NCI-H1417 treated with DMSO at 0.1 percent for 48 hours (cell line): ENCODE measurements at places on chromosomes 11 and 22.

- DNase-seq: no peak
These were observed 108.1 kb downstream of the TSPAN18 start for GRCh38 chr11:44834846-44835245.

DNA sequence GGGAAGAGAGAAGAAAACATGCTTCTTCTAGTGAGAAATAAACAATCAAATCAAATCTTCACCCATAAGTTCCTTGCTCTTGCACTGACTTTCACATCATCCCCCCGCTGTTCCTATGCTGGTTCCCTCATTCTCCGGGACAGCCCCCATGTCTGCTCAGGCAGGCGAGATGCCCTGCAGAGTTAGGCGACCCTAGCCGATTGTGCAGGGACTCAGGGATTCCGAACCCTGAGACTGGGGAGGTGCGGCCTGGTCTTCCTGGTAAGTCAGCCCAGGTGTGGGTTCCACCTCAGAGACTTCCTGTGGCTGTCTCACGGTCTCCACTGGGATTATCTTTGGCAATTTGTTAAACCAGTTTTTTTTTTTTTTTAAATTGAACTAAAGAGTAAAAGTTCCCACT lies 6.6 kb downstream of the TTC38 start:
- no peak for DNase-seq

DNA sequence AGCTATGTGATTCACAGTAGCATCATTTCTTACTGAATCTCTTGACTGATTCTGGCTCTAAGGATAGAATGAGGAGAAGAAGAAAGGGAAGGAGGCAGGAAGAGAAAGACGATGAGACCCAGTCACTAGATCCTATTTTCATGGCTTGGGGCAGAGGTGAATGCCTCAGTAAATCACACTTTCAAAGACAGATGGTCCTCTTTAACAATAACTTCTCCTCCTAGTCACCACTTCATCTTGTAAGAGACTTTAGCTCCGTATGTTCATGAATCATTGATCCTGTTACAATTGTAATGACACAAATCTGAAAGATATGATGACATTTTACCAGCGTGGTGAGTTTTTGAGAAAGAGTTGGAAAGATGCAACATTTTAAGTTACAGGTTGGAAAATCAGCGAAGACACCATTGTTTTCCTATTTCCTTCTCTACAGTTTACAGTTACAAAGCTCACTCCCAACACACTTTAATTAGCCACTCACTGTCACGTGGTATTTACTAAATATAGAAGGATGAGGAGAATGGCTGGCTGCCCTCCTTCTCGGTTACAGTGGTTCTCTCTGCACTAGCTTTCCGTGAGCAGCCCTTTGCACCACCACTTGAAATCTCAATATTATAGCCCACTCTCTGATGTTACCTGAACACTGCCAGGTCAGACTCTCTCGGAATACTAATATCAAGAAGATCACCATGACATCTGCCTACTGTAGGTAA lies 205.8 kb downstream of the CADM1 start:
- DNase-seq: no peak

DNA sequence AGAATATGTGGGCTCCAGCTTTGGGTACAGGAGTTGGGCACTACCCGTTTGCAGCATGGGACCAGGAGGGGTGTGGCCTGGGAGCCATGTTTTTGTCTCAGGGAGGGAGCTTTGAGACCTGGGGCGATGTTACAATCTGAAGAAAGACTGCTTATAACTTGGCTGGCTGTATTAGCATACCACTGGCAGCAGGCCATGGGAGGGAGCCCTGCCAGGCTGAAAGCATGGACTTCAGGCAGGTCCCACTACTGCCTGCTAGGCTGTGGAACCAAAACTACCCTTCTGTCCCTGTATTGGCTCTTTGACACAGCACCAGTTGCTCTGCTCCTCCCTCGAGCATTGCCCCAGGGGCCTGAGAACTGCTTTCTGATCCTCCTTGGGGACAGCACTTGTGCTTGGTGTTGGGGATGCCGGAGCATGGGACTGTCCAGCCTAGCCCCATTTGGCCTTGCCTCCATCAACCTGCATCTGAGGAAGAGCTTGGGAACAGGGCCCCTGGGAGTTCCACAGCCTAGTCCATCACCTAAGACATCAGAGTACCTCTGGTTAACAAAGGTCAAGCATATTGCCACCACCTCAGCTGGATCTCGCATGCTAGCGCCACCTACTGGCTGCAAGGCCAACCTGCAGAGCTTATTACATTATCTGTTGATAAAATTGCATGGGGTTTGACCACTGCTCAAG lies 217.4 kb downstream of the SBF2 start:
- DNase-seq: no peak

DNA sequence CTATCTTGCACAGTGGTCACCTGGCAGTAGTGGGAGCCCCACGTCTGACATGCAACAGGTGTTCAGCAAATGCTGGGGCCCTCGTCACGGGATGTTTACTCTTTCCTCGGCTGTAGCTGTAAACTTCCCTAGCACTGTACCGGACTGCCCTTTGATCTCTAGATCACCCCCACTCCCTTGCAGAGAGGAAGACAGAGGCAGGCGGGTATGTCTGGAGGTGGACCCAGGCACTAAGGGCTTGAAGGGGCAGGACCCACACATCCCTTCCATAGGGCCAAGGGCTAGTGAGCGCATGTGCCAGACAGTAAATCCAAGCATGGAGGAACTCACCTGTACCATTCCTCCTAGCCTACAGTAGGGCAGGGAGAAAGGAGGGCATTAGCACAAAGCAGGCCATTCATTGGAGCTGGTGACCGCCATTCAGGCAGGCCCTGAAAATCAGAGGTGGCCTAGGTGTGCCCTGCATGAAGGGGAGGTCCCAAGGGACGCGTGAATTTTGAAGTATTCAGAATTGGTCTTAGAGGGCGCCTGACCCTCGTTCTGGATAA lies 1.9 kb upstream of the SMTN start:
- DNase-seq: no peak

DNA sequence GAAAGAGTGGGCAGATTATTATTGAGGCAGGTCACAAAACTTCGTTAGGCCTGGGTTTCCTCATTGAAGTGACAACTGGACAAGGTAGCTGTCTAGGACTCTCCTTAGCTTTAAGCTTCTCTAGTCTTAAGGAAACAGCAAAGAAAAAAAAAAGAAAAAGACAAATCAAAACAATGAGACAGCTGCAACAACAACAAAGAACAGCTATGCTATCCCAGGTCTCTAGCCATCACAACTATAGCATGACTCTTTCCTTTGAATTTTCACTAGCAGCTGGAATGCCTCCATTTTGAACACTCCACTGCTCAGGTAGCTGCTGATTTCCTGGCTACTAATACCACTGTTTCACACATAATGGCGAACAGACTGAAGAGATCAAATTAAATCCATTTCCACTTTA lies 302.4 kb upstream of the SORL1-AS1 start:
- DNase-seq: no peak

- no peak for DNase-seq
These were observed 188.2 kb upstream of the TBCEL start for GRCh38 chr11:120835601-120836228.

DNA sequence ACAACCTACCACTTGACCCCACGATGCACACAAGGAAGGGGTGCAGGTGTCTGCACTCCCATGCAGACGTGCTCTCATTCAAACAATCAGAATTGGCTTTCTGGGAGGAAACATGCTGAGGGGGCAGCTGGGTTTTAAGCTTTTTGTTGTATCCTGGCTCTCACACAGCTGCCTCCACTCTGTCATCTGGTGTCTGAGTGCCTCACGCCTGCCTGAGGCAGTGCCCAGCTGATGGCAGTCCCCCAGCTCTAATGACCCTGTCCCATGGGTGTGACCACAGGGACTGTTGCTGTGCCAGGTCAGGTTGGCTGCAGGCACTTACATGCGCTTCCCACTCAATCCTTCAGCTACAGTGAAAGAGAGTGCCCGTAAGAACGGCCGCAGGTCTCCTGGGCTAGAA lies 53.7 kb downstream of the ARFGAP3 start:
- no peak for DNase-seq
